ENCODE measurements at places on chromosomes 4 and X.

DNA sequence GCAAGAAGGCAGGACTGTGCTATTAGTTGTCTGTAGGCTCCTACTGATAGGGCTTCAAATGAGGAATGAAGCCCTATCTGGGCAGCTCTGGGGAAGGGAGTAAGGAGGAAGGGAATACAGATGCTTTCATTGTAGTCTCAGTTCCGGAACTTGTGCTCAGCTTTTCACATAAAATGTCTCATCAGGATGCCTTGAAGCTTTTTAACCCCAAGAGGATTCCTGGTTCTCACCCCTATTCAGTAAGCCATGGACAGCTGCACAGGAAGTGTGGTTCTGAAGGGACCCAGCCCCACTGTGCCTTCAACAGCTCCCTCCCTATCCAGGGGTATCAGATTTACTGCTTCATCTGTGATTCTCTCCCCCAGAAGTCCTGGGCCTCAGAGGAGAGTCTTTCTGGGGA lies 5.0 kb downstream of the ARMCX5 start:
- no peak for DNase-seq

GRCh38 chr4:81084634-81085033 lies 54.1 kb downstream of the BMP3 start:
- DNase-seq: no peak

DNA sequence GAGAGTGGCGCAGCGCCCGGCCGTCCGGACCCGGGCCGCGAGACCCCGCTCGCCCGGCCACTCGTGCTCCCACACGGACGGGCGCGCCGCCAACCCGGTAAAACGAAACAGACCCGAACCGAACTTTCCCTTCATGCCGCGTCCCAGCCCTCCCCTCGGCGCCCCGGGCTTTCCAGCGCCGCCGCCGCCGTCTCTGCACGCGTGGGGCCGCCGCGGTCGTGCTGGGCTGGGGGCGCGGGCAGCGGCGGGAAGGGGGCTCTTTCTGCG lies 222 bp downstream of the SMAD1 start:
- DNase-seq: no peak

DNA sequence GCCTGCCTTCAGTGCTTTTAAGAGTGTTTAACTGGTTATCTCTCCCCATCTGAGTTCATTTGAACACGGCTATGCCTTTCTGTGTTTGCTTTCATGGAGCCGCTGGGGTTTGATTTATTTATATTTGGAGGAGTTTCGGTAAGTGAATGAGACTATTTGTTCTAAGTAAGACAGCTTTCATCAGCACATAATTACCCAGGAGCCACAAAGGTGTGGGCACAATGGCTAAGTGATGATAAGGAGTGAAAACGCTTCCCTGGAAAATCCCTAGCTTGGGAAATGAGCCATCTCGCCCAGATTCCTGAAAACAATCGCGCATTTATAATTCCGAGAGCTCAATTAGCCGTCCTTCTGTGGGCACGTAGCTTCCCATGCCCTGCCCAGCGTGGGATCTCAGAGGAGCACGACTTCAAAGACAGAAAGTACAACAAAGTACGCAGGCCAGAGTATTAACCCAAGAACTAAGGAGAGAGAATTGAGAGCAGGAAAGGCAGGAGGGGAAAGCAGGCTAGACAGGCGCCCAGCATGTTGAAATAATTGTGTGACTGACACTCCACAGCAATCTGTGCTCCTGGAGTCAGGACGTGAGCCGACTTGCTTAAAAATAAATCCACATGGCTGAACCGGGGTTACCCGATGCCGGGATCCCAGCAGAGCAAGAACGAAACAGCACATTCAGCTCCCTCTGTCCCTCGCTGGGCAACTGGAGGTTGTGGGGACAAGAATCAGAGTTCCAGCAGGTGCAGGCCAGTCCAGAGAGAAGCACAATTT lies 99.0 kb downstream of the DHRSX start:
- DNase-seq: no peak

DNA sequence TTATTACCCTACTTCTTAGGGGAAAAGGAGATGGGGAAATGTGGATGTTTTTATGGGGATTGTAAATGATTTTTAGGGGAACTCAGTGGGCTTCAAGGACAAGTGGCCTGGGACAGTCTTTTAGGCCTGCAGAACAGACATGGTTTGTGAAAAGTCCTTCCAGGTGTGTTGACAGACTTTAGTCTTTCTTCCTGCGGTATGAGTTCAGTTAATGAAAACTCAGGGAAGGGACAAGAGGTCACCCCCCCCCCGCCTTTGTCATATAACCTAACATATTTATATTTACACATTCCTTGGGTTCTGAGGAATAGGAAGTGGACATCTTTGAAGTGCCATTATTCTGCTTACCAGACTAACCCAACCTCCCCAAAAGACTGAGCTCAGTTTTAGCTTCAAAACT lies 31.8 kb downstream of the METAP1 start:
- DNase-seq: no peak

GRCh38 chr4:22190855-22191254 lies 242.3 kb upstream of the KCNIP4 start:
- DNase-seq: no peak

GRCh38 chr4:23392860-23393458 lies 496.9 kb downstream of the PPARGC1A start:
- no peak for DNase-seq

DNA sequence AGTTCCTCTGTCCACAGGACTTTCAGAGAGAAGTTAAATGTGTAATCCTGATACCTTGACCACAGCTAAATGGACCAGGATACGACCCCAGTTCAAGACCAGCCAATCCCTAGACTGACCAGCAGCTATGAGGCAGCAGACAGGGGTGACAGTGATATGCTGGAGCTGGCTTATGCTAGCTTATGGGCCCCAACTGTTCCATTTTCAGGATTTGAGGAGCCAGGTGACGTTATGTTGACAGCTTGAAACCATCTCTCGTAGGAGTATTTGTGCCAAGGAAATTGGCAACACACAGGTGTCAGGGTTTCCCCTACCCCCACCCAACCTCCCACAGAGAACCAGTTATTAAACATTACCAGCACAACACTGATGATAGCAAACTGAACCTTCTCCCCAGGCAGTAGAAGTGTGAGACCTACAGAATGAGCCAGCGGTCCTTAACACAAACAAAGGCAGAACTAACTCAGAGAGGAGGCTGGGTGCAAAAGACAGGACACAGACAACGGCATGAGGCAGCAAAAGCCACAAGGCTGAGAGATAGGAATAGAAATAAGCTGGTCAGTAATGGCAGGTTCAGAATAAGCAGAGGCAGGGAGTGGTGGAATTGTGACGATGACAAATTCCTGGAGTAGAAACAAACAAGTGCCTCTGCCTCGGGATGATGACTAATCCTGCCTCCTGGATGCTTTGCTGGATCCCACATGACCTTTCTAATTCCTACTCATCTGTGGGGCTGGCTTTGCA lies 85.6 kb upstream of the CPEB2 start:
- no peak for DNase-seq

DNA sequence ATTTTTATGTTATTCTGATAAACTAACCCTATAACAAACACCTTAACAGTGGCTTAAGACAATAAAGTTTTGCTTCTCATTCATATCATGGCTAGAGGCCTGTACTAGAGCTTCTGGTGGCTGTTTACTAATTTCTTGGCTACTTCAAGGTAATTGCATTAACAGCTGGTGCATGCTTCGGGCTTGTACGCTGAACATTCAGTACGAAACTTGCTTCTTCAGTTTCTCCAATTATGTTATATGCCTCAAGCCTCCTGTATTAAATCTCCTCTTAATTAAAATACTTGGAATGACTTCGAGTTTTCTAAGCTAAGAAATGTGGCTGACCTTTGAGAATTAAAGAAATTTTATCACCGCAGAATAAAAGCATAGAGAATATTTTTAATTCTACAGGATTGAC lies 138.9 kb upstream of the TRAM1L1 start:
- DNase-seq: no peak

DNA sequence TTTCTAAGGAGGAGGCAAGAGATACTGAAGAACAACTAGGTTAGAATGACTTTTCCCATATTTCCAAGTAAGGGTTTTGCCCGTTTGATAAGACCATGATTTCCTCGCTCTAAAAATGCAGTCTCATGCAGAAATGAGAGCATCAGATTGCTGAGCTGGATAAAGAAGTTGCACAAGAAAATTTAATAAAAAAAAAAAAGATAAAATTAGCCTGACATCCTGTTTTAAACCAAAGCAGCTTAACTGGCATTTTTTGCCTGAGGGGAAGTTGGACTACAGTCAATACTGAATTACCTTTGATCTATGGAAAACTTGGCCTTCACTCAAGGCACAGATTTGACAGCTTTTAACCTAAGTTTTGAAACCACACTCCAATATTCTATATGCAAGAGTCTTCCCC lies 208.4 kb downstream of the GASK1B start:
- no peak for DNase-seq

GRCh38 chrX:150050387-150050786 lies 112.1 kb upstream of the EOLA2 start:
- DNase-seq: no peak
